Retinal pigment epithelial cell (primary cell): ENCODE measurements at places on chromosomes 1 and 21.

DNA sequence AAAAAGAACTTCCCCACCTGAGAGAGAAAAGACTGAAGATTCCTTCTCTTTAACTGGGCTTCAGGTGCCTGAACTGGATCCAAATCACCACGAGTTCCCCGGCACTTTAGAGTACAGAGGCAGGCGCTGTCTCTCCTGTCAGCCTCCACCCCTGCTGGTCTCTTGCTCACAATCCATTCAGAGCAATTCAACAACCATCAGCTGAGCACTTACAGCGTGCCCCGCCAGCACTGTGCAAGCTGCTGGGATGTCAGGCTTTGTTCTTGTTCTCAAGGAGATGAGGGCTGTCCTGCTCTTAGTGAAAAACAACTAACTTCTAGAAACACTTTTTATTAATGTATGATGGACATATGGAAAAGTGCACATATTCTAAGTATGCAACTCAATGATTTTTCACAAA, 68.7 kb upstream of the VAMP3 start:
- no peak for DNase-seq

DNA sequence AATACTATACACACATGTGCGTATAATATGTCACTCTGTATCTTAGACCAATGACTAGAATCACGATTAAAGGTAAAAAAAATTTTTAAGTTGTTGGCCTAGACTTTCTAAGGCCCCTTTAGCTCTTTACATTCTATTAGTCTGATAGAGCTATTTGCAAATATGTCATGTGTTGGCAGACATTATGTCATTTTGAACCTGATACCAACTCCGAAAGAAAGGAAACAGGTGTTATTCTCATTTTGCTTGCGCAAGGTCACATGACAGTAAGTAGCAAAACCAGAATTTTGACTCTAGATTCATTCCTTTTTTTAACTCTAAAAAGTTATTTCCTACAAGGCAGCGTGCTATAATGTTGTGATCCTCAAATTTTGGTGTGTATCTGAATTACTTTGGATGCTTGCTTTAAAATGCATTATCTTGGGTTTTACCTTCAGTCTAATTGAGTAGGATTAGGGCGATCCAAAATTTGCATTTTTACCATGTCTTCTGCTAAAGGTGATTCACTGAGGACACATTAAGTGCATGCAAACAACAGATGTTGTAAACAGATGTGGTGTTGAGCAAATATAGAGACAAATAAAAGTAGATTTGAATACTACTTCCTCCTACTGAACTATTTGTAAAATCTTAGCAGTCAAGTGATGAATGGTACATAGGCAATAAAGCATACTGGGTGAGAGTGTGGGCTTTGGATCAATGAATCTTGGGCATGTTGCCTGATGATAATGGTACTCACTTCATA, 63.5 kb upstream of the KIAA1614 start:
- DNase-seq: no peak

DNA sequence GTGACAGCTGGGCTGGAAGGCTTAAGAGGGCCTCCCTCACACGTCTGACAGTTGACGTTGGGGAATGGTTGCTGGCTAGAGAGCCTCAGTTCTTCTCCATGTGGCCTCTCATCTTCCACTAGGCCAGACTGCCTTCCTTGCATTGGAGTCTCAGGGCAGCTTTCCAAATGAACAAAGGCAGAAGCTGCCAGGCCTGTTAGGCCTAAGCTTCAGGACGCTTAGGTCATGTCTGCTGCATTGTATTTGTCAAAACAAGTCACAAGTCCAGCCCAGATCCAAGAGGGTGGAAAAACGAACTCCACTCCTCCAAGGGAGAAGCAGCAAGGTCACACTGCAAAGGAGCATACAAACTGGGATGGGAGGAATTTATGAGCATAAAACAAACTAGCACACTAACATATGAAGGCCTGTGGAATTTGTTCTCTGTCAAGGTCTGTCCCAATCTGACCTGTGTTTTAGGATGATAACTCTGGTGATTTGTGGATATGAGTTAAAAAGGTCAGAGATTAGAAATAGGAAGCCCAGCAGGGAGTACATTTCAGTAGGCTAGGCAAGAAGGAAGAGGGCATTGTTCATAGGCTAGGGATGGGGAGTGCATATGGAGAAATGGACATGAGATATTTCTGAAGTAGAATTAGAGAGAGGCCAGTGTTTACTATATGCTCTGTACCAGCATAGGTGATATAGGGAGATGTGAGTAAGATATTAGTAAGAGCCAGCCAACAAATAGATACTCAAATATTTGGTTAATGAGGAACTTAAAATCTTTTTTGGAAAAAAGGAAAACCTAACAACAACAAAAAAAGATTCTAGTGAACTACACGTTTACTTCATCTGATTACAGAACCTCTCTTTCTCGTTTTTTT, 29.1 kb upstream of the CNN3 start:
- DNase-seq: no peak

DNA sequence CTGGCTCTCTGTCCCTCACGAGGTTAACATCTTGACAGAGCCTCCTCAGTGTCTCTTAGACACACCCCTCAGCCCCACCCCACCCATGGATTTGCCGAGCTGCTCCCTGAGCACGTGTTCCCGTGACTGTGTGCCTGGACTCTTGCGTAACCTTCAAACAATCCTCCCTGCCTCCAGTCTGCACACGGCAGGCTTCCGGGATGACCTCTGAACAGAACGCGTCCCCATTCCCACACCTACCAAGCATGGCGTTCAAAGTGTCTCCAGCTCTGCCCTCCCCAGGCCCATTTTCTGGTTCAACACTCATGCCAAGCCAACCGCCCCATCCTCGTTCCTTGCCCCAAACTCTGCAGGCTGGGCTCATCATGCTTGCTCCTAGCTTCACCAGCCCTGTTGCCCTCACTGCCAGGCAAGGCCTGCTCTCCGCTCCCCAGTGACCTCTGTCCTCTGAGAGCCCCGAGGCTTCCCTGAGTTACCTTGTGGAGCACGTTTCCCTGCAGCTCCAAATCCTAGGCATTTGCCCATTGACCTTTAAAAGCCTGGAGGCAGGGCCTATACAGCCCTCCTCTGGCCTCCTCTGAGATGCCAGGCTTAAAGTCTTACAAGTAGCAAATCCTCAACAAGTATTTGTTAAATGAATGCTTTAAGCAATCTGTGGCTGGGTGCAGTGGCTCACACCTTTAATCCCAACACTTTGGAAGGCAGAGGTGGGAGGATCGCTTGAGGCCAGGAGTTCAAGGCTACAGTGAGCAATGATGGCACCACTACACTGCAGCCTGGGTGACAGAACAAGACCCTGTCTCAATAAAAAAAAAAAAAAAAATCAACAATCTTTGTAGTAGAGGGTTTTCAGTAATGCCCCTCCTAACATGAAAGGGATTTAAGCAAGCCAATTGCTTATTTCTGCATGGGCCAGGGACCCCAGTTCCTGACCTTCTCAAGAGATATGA, 5.0 kb downstream of the AGT start:
- no peak for DNase-seq

DNA sequence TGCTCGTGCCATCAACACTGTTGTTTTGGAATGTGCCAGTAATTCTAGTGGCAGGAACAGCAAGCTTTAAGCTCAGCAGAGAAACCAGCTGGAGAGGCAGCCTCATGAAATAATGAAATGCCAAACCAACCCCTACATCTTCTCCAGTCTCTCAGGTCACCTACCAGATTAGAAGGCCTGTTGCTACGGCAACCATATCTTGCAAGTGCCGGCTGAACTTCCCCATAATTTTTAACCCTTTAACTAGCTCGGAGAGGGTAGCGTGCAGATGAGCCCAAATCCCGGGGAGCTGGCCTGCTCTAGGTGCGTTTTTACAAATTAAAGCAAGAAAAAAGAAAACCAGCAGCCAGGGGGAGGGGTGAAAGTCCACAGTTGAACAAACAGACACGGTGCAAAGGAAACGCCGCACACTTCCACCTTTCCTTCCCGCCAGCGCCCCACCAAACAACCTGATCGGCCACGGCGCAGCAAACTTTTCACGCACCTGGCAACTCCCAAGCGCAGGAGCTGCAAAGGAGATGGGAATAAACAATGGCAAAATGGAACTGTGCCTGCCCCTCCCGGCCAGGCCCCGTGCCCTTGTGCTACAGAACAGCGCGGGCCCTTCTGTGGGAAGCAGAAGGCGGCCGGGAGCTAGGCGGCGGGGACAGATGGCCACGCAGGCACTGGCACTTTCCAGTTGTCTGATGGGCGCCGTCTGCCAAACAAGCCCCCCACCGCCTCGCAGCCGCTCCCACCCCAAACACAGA, 50.1 kb downstream of the SSBP3 start:
- no peak for DNase-seq

DNA sequence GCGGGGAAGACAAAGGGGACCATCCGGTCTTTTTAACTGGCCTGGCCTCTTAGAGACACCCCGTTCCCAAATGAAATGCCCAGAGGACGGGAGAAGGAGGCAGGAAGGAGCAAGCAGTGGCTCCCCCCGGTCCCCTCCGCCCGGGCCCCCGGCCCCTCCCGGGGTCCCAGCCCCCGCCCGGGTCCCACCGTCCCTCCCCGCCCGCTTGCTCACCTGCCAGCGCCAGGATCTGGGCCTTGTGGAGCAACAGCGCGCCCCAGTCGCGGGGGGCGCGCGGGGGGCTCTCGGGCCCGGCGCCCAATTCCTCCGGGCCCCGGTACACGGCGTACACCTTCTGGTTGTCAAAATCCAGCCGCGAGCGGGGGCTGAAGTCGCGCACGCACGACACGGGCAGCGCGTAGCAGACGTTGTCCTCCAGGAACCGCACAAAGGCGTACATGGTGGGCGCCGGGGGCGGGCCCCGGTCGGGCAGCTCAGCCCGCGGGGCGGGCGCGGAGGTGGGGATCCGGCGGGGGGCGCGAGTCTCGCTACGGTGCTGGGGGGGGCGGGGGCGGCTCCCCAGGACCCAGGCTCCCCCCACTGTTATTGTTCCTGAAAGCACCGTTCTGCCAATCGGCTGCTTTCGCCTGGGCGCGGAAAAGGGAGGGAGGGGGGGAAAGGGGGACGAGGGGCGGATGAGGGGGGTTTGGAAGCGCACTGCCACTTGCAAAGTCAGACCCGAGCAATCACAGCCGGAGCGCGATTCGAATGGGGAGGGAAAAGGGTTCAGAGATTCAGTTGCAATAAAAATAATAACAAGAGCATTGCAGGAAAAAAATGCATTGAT, at the start of gene BEND5:
Gene BEND5 (minus strand): TSS at position 499 of the 826 bp plus-strand sequence. CDS start 60 bp downstream, at position 439.
- DNase-seq: peak; percentile 19

GRCh38 chr1:115076384-115076915, 12.9 kb downstream of the TSPAN2 start:
- no peak for DNase-seq

GRCh38 chr21:38120984-38121855, 135.6 kb upstream of the KCNJ15 start:
- no peak for DNase-seq

DNA sequence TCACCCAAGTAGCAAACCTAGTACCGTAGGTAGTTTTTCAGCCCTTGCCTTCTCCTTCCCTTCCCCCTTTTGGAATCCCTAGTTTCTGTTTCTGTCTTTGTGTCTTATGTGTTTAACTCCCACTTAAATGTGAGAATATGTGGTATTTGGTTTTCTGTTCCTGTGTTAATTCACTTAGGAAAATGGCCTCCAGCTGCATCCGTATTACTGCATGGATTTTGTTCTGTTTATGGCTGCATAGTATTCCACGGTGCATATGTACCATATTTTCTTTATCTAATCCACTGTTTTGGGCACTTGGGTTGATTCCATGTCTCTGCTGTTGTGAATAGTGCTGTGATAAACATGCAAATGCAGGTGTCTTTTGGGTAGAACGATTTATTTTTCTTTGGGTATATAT, 138.6 kb downstream of the POU2F1 start:
- DNase-seq: no peak

GRCh38 chr1:175287377-175287776, 94.8 kb upstream of the KIAA0040 start:
- no peak for DNase-seq

- DNase-seq: no peak
Measured at GRCh38 chr1:70458131-70458530, 47.1 kb downstream of the CTH start.
